ENCODE measurements at places on chromosomes 6 and 20. TPM values are rescaled to one million over a fixed set of nuclear protein-coding genes. Genes with fewer than 3 reads are reported as not detected.

SLC22A1 gene
- polyA plus RNA-seq = 0.69 TPM

JARID2 gene
- polyA plus RNA-seq = 15.1 TPM

PHIP gene
- polyA plus RNA-seq = 22.2 TPM

GRCh38 chr6:105644691-105645090, 241.8 kb upstream of the PREP start:
- no peak for DNase-seq

DNA sequence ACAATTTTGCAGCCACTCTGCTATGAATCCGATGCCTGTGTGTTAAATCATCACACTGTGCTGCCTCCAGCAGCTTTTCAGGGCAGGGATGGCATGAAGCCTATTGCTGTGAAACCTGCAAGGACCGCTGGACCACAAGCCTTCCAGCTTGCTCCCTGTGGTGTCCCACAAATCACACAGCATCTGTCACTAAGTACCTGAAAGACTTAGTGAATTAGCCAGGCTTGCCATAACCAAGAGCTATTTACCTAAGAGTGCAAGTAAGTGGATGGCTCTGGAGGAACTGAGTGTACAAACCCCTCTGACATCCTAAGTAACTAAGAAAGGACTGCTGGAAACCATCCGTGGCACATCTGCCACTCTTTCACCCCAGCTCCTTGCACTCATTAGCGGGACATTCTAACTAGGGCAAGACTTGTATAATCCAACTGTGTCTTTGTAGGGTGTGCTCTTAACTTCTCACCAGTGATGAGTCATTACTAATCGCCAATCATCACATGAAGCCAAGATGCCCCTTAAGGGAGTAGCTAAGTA, 34.7 kb downstream of the FOXQ1 start:
- DNase-seq = no peak

DNA sequence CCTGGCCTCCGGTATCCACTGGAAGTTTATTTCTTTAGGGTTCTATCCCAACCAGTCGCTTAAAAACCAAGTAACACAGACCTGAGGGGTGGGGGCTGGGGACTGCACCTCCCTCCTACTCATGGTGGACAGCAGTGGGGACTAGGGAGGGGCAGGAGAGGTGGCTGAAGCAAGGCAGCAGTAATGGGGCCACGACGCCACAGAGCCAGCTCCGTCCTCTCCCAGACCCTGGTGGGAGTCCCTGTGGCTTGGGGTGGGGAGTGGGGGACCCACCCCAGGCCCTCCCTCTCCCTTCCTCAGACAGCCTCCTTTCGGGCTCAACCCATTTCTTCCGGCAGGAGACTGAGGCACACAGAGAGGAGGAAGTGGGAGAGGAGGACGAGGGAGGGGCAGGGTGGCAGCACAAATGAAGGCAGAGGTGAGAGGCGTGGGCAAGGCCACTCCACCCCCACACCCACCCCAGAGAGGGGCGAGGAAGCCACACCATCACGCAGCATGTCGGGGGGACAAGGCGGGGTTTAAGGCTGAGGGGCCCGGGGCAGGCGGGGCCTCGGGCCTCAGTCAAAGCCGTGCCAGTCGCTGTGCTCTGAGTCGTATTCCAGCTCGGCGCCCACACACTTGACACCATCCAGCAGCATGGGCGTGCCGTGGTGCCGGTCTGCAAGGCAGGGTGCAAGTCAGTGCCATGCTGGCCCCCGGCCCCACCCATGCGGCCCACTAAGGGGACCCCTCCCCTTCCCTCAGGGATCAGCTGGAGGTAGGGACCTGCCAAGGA, 13.9 kb downstream of the ADISSP start:
- DNase-seq = no peak

GRCh38 chr6:85451565-85452306, 1.9 kb downstream of the NT5E start:
- no peak for DNase-seq

DNA sequence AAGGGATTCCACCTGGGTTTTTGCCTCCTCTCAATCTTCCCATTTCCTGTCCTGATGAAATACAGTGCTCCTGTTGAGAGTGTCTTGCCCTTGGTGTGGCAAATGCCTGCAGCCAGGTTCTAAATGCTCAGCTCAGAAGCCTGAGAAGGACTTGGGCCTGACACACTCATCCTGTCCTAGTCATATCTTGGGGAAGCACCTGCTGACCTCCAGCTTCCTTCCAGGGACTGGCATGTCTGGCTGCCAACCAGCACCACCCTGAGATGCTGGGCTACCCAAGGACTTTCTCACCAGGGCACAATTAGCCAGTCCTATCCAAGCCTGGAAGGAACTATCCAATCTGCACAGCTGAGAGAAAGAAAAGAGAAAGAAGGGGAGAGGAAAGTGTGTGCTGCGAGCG, 43.4 kb downstream of the LRFN2 start:
- DNase-seq = no peak

- DNase-seq = no peak
These were observed 5.4 kb downstream of the TRIM15 start for GRCh38 chr6:30168741-30169140.

- DNase-seq = no peak
These were observed 669.4 kb upstream of the CITED2 start for GRCh38 chr6:140043762-140044378.

DNA sequence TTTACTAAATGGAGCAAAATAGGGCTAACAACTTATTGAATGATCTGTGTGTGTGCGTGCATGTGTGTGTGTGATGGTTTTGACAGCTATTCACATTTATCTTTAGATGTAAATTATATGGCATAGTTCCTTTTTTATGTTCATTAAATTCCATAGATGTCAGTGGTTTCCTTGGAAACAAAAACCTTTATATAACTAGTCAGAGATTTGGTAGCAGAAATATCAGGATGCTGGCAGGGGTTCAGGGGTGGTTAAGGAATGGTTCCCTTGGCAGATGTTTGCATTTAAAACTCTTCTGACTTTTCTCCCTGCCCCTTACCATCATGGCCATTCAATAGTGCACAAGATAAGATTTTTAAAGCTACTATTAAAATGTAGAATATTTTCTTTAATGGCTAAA, 256.6 kb downstream of the PLCB1 start:
- no peak for DNase-seq

DNA sequence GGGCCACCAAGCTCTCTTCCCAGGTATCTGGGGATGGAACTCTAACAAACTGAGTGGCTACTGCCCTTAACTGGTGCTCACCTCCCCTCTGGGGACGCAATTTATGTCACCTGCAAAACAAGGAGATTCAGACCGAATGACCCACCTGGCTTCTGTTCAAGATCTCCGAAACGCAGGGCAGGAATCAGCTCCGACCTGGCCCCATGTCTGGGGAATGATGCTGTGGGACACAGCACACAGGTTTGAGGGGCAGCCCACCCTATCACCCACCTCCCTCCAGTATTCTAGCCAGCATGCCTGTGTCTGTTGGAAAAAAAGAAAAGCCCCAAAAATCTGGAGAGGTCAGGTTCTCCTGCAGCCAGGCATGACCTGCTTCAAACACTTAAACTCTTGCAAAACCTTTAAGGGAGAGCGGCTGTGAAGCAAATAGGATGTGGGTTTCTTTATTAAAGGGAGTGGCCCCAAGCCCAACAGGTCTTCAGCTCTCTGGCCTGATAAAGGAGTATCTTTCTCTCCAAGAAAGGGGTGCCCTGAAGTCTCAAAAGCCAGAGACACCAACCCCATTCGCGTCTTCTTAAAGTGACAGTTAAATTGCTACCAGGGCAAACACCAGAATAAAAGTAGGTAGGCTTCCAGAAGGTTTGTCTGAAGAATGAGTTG, 6.4 kb downstream of the PREX1 start:
- no peak for DNase-seq

- DNase-seq = no peak
These were observed 90.5 kb downstream of the NDUFAF5 start for GRCh38 chr20:13875265-13875811.

DNA sequence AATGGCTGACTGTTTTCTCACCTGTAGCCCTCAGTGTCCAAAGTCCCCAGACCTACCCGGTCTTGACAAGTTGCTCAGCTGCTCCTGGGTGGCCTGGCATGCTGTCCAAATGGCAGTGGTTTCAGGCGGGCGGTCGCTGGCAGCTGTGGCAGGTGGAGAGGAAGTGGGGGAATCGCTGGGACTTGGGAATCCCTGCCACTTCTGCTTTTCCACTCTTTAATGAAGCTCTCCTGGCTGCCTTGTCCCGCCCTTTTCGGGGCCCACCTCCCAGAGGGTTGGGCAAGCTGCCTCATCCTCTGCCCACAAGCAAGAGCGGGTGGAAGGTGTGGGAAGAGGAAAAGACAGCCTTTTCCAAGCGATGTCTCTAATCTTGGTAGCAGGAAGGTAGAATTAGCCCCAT, at the start of gene OCSTAMP:
TSS of gene OCSTAMP (minus strand) at position 194 of the 400 bp plus-strand sequence. CDS start at position 100, 94 bp downstream.
- no peak for DNase-seq

- DNase-seq = no peak
These were observed 34.5 kb downstream of the LATS1 start for GRCh38 chr6:149683256-149683859.

Data from muscle of arm (tissue), 14 donors.